LoVo (cell line): ENCODE measurements at places on chromosomes 16 and 17.

GRCh38 chr17:79306424-79307318, 232.0 kb downstream of the ENGASE start:
- DNase-seq: peak; percentile 4

GRCh38 chr17:72875361-72875760, 217.1 kb downstream of the SLC39A11 start:
- DNase-seq: no peak

DNA sequence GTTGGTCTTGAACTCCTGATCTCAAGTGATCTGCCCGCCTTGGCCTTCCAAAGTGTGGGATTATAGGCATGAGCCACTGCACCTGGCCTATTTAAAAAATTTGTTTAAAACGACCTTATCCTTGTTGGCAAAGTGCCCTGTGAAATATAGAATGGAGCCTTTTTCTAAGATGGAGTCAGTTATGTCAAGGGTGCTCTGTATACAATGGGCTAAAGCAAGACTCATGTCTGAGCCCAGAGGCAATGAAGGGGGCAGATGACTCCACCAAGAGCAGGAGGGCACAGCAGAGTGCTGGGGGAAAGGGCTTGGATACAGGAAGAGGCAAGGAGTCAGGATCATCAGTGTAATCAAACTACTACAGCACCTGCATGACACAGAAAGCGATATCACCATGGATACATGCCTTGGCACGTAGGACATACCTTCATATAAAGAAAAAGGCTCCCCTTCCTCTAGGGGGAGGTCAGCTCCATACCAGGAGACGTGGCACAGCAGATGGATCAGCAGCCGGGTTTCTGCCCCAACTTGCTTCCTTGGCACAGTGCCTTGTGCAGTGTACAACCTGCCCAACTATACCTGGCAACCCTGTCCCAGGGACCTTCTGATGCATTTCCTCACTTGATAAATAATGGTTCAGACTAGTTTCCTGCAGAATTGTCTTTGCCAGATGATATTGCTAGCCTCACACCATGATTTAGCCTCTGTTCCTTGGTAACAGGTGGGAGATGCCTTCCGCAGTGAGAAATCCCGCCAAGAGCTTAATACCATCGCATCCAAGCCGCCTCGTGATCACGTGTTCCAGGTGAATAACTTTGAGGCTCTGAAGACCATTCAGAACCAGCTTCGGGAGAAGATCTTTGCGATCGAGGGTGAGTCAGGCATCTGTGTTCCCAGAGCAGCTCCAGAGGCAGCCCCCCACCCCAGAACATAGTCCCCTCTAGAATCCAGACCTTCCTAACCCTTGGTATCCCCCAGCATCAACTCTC, 15.3 kb downstream of the ITGAM start:
- no peak for DNase-seq

GRCh38 chr16:51747329-51747728, 596.3 kb upstream of the SALL1 start:
- DNase-seq: no peak

GRCh38 chr16:2426941-2427361, 2.3 kb upstream of the CCNF start:
- DNase-seq: no peak

DNA sequence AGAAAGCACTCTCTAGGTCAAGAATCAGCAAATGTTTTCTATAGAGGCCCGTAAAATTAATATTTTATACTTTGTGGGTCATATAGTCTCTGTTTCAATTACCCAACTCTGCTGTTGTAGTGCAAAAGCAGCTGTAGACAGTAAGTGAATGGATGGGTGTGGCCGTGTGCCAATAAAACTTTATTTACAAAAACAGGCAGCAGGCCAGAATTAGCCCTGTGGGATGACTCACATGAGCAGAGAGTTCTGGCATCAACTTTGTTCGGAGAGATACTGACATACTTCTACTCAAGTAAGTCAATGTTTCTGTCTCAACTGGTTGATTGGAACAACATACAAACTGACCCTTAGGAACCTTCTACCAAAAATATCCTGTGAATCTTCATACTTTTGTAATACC, 616.2 kb downstream of the MAF start:
- peak; percentile 15 for DNase-seq

GRCh38 chr16:84541999-84542817, 37.7 kb upstream of the MEAK7 start:
- no peak for DNase-seq

DNA sequence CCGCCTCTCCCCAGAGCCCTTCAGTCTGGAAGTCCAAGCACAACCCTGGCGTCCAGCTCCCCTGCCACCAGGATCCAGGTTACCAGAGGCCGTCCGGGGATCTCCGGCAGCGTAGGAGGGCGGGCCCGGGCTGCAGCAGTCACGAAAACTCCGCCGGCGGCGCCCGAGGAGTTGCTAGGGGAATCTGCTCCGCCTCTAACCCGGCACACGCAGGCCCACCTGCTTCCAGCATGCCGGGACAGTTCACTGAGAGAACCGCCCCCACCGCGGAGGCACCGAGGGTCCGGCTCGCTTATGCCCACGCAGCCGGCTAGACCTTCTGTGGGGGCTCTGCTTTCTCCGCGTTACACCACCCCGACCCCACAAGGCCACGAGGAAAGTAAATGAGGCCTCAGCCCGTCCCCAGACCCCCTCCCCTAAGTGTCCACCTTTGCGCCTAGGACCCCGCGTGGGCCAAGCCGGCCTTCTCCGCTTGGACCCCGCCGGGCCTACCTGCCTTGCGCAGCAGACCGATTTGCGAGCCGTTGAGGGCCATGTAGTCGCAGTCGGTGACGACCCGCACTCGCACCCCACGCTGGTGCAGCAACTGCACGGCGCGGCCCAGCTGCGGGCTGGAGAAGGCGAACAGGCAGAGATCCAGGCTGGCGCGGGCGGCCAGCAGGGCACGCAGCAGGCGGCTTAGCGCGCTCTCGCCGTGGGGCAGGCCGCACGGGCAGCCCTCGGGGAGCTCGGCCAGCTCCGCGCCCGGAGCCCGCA, 587 bp downstream of the PLD6 start:
- peak; percentile 54 for DNase-seq

- DNase-seq: no peak
Observed at GRCh38 chr17:1473170-1473569, 17.1 kb upstream of the CRK start.

DNA sequence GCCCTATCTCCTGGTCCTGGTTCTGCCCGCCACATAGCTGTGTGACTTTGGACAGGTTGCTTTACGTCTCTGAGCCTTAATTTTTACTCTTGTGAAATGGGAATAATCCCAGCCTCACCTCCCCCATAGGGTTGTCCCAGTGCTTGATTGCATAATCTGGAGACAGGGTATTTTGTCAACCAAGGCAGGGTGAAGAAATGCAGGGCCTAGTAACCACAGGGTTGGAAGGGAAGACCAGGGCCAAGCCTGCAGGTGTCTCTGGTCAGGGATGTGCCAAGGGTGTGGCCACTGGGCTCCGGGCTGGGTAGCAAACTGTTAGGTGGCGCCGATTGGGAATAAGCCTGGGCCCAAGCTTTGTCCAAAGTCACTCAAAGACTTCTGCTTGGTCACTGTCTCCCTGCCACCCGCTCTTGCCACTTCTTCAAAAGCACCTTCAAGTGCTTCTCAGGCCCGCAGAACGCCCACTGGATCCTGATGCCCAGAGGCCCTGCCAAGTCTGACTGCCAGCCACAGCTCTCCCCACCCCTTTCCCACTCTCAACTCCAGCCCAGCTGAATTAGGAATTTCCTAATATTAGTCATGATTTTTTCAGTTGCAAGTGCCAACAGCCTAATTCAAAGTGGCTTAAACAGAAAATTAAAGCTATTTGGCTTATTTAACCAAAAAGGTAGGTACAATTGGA, 20.6 kb upstream of the COL1A1 start:
- no peak for DNase-seq

- DNase-seq: no peak
Observed at GRCh38 chr16:1225051-1225451, at the start of gene TPSG1. Gene TPSG1 (minus strand): TSS chr16:1225268. CDS start chr16:1225252, 16 bp downstream.

- DNase-seq: peak; percentile 63
Observed at GRCh38 chr16:80997139-80997798, 9.4 kb downstream of the CMC2 start.

- no peak for DNase-seq
Observed at GRCh38 chr16:89473136-89473712, 17.1 kb downstream of the ANKRD11 start.

- DNase-seq: peak; percentile 30
Observed at GRCh38 chr17:69608808-69609472, 194.4 kb downstream of the MAP2K6 start.

DNA sequence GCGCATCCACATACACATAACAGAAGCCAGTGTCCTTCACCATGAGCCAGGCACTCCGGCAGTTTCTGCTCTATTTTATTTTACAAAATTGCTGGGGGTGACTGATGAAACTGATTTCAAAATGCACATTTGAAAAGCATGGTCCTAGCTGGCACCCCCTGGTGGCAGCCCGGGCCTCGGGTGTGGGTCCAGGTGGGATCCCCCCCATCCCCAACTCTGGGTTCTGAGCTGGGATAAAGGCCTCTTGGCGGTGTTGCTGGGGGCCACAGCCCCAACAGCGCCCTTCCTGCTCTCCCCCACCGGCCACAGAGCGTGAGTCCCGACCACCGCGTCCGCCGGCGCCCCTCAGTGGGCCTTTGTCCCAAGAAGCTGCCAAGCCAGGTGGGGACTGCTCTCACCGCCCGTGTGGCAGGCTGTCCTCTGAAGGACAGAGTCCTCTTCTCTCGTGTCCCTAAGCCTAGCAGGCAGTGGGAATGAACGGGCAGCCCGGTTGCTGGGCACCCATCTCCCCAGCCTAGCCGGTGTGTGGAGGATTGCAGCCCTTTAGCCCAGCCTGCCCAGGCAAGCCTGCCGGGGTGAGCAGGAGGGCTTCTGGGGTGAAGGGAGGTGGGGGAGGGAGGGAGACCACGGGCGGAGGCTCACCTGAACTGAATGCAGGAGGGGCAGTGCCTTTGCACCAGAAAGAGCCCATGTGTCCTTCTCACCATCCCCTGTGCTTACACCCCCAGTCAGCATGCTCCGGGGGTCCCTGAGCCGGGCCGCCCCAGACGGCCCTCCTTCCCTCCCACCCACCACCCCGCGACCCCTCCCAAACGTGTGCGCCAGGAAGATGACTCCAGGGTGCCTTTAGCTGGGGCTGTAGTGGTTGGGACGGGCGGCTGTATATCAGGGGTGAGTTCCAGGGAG, 898 bp downstream of the SNAI3 start:
- no peak for DNase-seq
